CD14-positive monocyte (primary cell): ENCODE measurements at places on chromosomes 16 and 17.

- DNase-seq = no peak
These were observed 161.5 kb upstream of the ZNF267 start for GRCh38 chr16:31712064-31712540.

GRCh38 chr17:57035971-57036481 lies 49.0 kb upstream of the AKAP1 start:
- no peak for DNase-seq

GRCh38 chr17:31492880-31493655 lies 101.6 kb downstream of the RAB11FIP4 start:
- DNase-seq = peak; percentile 88

GRCh38 chr16:3637371-3637923 lies 17.0 kb upstream of the DNASE1 start:
- DNase-seq = peak; percentile 12

GRCh38 chr16:73290258-73290657 lies 242.3 kb upstream of the ZFHX3 start:
- no peak for DNase-seq

DNA sequence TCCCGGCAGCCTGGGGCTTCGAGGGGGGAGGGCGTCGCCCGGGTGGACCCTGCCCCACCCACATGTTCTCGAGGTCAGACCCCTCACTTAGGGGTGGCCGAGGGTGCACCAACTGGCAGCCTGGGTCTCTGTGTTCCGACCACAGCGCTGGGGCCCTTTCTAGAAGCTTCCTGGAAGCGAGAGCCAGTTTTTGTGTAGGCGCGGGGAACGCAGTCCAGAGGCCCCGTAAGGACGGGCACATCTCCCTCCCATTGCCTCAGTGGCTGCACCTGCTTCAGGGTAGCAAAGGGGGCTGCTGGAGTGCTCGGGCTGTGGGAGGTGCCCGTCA lies 148.3 kb downstream of the BANP start:
- no peak for DNase-seq

- DNase-seq = no peak
These were observed 10.0 kb upstream of the TNK1 start for GRCh38 chr17:7370853-7371252.

DNA sequence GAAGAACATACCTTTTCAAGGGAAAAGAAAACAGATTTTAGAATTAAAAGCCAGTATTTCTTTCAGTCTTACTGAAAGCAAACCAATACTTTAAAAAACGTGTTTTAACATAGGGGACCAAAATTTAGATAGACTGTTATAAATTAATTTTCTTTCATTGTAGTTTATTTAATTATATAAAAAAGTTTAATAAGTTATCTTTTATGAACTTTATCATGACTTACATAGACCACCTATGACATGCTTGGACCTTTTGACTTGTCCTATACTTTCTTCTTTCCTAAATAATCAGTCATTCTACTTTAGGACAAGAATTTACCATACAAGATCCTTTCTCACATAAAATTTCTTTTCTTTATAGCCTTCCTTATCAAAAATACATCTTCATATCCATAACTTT lies 102.0 kb upstream of the HAS3 start:
- no peak for DNase-seq

DNA sequence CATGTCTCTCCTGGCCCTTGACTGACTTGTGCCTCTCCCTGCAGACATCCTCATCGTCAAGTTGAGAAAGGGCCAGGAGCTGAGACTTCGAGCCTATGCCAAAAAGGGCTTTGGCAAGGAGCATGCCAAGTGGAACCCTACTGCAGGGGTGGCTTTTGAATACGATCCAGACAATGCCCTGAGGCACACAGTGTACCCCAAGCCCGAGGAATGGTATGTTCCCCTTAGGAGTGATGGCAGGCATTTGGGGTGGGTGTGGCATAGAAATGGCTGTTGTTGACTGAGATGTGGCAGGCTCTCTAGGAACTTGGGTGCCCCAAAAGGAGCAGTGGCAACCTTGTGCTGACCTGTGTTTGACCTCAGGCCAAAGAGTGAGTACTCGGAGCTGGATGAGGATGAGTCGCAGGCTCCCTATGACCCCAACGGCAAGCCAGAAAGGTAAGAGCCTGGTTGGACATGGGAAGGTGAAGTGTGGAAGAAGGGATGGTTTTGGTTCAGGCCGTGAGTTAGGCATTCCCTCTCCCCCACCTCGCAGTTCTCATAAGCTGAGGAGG lies 7.5 kb downstream of the POLR2C start:
- no peak for DNase-seq

GRCh38 chr17:7835814-7836595 lies 2.0 kb downstream of the KDM6B start:
- no peak for DNase-seq

DNA sequence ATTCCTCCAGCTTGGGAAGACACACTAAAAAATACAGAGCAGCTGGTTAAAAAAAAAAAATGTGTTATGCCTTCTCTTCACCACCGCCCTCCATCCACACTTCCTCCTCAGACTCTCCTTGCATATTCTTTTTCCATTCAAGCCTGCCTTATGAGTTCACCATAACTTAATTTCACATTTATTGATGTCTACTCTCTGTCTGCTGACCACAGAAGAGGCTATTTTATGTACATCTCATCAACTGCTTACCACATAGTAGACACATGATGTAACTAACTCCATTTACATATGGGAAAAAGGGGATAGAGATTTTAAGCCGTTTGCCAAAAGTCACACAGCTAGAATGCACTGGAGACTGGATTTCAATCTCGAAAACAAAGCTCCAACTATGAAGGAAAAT lies 409.8 kb downstream of the CDH11 start:
- DNase-seq = no peak

- no peak for DNase-seq
These were observed 10.4 kb downstream of the CHMP6 start for GRCh38 chr17:81002013-81002384.
